Stimulated activated CD8-positive, alpha-beta memory T cell treated with anti-CD3 and anti-CD28 coated beads, Interleukin-7, amount 100 ng/mL, for 4 hours (primary cell): ENCODE measurements at places on chromosomes 11 and 22.

GRCh38 chr11:125398994-125399640 lies 96.9 kb downstream of the FEZ1 start:
- DNase-seq, result no peak

DNA sequence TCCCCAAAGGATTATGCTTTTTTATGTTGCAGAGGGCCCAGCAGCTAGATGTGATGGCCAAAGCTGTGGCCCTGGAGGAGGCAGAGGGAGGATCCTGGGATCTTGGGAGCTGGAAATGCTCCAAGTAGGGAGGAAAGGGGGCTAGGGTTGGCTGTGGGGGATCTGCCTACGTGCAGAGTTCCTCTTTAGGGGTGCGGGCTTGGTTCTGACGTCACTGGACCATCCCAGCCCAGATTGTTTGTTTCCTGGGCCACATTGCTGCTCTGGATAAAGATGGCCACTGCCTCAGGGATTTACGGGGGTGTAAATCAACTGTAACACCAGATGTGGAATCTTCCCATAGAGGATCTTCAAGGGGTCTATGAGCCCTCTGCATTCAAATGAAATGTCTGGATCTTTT lies 110.3 kb upstream of the SYT13 start:
- no peak for DNase-seq

DNA sequence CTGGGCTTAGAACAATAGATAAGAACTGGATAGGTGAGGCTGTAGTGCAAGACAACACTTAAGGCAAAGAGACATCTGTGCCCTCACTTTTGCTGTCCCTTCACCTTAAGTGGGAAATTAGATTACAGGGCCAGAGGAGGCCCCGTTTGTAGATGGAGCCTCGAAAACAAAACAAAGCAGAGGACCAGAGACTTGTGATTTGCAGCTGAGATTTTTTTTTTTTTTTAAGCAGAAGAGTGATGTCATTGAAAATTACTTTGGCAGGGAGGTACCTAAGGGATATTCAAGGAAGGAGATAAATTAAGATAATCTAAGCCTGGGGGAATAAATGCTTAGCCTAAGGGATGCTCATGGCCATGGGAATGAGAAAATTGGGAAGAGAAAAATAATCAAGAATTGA lies 31.4 kb downstream of the ZC3H12C start:
- no peak for DNase-seq

- DNase-seq, result no peak
These were observed 25.4 kb downstream of the YPEL1 start for GRCh38 chr22:21710156-21710555.

DNA sequence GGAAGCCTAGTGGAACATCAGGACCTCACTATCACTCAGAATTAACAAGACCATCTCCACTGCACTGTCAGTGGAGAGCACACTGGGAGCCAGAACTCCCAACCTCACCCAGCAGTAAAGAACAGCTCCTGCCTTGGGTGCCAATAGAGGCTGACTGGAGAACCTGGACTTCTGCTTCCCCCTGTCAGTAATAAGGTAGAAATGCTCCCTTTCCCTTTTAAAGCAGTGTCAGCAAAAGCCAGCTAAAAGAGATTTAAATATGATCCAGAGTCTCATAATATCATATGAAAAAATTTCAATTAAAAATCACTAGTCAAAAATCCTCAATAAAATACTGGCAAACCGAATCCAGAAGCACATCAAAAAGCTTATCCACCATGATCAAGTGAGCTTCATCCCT lies 82.8 kb downstream of the SPATA19 start:
- no peak for DNase-seq

DNA sequence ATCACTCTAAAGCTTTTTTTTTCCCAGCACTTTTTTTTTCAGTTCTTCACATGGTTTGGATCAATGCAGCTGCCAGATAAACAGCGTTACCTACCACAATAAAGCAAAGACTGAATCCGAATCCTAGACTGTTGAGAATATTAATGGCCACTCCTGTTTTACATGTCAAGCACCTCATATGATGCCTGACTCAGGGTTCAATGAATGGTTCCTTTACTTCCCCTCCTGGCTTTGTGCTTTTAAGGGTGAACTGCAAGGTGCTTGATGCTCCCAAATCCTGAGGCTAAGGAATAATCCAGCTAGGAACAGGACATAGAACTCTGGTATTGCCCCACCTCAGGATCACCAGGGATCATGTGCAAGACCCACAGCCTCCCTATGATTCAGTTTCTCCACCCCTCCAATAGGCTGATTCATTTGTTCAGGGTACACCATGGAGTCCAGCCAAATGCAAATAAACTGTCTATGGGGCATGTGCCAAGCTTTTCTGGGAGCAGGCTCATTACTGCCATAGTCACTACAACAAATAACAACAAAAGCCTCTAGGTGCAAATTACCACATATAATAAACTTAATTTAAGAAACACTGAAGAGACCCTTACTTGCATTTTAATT lies 104.3 kb downstream of the GAB2 start:
- no peak for DNase-seq

GRCh38 chr22:49848690-49849160 lies 4.9 kb upstream of the ZBED4 start:
- DNase-seq, result no peak

DNA sequence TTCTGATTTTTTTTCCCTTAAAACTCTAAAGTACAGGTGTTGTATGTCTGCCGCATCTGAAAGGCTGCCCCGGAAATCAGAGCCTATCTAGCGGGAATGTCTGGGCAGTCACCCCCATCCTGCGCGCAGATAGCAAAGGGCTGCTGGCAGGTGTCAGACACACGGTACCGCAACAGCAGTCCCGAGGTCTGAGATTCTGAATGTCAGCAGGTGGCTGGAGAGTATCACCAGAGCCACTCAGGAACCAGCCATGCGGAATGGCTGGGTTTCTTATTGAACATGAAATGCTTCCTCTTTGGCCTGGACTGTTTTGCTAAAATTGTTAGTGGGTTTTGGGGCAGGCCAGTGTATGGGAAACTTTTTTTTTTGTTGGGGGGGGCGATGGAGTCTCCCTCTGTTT lies 53.3 kb downstream of the CERK start:
- DNase-seq, result no peak

GRCh38 chr22:49266561-49267519 lies 560.8 kb downstream of the BRD1 start:
- DNase-seq, result no peak

- no peak for DNase-seq
These were observed 1.8 kb upstream of the RASD2 start for GRCh38 chr22:35538801-35539321.

- DNase-seq, result no peak
These were observed 2.4 kb downstream of the ASPHD2 start for GRCh38 chr22:26431261-26431995.

- DNase-seq, result no peak
These were observed 213.4 kb upstream of the PITPNB start for GRCh38 chr22:28132466-28132865.

- no peak for DNase-seq
These were observed 23.2 kb upstream of the ST3GAL4 start for GRCh38 chr11:126332221-126332711.

DNA sequence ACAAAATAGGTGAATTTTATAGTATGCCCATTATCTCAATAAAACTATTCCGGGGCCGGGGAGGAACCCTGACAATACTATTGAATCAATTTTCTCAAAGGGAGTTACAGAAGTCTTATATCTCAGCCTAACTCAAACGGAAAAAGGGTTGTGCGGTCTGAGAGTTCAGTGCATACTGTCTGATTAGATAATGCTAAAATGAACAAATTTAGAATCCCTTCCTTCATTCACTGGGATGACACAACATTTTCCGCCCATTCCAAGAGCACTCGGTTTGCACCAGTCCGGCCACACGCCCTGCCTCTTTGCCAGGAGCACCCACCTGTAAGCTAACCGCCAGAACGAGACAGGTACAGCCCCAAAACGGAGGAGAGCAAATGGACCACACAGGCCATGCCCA lies 50.0 kb upstream of the NFRKB start:
- DNase-seq, result no peak

DNA sequence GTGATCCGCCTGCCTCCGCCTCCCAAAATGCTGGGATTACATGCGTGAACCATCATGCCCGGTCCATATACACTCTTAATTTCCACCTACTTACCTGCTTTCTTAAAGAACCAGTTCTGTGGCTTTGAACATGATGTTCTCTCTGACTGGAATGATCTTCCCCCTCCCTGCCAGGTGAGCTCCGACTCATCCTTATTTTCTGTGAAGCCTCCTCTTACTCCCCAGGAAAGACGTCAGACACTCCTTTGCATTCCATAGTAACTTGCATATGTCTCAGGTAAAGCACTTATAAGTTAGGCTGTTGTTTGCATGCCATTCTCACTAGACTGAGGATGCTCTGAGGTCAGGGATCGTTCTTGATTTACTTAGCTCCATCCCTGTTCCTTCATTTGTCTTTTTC lies 91.8 kb upstream of the RAB1B start:
- no peak for DNase-seq

DNA sequence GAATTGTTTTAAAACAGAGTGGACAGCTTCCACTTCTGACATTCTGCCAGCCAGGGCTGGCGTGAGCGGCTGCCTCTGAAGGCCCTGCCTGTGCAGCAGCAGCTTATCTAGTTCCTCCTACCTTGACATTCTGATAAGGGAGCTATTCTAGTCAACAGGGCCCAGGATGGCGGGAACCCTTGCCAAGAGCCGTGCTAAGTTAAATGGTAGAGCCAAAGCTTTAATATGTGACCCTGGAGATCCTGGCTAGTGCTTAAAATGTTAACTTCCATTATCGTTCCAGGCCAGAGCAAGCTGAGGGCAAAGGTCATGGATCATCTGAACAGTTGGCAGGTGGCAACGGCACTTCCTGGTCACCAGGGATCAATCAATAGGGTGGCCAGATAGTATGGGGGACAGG lies 3.5 kb downstream of the KCNJ5 start:
- DNase-seq, result no peak

GRCh38 chr22:50524676-50525103 lies 708 bp downstream of the SCO2 start:
- DNase-seq, result no peak

DNA sequence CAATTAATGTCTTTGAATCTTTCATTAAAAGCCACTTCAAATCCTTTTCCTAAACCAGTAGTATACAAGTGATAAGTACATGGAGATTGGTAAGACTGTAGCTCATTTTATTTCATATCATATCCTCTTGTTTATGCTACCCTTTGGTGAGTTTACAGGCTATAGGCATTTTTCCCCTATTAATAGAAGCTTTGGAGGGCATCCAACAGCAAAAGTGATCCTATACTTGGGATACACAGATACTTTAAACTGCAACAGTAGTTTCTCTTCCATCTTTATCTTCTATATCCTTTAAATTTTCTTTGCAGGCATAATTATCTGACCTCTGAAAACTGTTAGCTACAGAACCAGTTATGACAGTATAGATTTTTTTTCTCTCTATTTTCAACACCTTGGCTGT lies 114.5 kb upstream of the SPON1 start:
- DNase-seq, result no peak

DNA sequence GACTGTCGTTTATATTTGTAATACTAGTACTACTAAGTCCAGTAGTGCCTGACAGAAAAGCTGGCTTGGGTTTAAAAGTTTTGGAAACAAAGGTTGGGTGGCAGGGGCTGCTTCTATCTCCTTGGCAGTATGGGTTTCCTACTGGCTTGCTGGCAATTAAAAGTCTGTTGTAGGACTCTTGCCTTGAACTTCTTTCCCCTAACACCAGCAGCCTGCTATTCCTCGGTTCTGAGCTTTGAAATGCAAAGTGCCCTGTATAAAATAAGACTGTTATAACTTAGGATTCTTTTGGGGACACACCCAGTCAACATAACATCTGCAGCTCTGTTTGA lies 1.3 kb downstream of the RNF169 start:
- DNase-seq, result no peak

DNA sequence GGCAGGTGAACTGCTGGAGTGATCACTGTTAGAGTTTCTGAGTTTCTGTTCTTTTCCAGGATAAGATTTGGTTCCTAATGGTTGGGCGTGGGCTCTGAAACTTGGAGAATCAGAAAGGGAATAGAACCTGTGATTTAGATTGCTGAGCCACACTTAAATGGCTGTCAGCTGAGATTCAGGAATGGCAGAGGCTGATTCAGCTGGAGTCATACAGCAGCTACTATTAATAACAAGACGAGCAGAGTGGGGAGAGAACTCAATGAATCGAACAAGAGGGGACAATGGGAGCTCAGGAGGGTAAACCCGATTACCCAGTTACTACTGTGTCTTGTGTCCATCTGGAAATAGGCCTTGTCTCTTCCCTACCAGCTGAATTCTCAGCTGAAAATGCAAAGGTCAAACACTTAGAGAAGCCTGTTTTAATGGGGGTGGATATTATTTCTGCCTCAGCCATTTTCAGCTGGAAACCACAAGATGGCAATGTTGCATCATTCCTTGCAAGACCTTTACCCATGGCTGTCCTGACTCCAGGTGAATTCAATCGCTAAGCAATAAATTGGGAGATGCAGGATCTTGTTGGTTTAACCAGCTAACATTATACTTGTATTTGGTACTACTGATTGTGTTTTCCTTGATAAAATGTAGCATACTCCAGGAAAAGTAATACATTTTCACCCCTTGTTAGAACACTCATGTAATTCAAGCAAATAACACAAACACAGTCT lies 104.5 kb upstream of the RAG2 start:
- DNase-seq, result no peak

DNA sequence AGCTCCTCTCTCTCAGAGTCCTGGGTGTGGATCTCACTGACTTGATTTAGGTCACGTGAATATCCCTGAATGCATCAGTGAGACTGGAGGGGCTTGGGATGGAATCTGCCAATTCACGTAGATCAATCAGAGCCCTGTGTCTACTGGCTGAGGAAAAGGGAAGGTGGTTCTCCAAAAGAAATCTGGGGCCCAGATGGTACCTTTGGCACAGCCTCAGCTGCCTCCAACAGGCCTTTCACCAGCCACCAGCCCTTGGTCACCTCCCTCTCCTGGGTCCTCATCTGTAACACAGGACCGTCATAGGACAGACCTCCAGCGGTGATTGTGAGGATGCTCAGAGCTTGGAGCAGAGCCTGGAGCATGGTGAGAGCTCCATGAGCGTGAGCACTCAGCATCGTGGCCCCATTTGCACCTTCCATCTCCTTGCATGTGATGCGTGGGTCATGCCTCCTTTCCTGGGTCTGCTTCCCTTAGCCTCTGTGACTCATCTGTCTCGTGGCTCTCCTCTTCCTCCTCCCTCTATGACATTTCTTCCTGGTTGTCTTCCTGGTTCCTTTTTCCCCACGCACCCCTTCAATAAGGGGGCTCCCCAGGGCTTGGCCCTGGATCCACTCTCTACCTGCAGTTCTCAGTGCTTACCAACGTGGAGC lies 7.5 kb upstream of the MIEF1 start:
- DNase-seq, result no peak

DNA sequence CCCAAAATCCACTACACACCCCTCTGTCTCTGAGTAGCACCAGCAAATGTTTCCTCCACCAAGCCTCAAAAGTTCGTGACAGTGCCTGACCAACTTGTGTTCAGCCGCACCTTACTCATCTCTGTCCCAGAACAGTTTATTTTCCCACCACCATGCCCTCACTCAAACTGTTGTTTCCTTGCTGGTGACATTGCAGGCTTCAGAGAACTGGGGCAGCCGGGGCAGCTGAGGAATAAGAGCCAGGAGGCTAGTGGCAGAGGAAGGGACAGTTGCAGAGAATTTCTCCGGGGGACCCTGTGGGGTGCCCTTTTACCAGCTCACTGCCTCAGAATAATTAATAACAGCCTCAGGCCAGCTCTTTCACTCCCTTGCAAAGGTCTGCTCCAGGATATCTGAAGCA lies 709 bp upstream of the KCNE3 start:
- DNase-seq, result no peak
